ENCODE measurements at places on chromosomes 2 and 18.
A peak's percentile ranks its signal among the peaks of the same experiment; 100 is the strongest.

- no peak for DNase-seq
Measured at GRCh38 chr18:47726550-47726949, 203.9 kb downstream of the SMAD2 start.

DNA sequence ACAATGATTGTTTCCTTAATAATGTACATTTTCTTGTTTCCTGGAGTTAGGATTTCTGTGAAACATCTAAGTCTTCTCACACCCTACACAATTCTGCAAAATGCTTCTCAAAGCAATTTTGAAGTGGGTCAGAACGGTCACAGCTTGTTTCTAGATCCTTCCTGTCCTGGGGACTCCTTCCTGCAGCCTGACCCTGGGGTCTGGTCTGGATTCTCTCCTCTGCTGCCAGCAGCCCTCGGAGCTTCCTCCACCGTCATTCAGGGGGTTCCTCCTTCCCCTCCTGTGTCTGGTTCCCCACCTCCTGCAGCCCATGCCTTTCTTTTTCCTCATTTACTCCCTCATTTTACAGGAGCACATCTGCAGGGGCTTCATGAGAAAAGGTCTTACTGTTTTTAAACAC lies 322.1 kb downstream of the AGPS start:
- no peak for DNase-seq

DNA sequence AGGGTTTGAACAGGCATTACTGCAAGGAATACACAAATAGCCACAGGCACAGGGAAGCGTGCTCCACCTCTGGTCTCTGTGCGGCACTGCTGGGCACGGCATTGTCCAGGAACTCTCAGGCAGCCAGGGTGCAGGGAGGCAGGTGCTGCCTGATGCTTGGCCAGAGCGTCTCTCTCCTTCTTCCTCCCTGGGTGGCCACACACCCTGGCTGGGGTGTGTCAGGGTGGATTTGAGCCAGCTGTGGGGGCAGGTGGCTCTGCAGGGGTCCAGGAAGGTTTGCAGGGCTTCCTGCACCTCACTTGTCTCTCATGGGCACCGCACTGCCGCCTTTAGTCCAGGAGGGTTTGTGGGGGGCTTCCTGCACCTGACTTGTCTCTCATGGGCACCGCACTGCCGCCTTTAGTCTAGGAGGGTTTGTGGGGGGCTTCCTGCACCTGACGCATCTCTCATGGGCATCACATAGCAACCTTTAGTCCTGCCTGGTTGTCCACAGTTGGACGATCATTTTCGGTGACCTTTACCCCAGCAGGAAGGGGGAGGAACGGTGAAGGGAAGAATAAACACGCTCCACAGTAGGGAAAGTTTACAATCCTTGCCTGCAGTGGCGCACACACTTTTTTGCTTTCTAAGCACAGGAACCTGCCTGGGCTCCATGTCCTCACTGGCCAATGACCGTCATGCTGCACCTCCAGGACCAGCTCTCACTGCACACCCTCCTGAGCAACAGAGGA lies 332.9 kb downstream of the EIPR1 start:
- no peak for DNase-seq

- no peak for DNase-seq
Measured at GRCh38 chr18:49734836-49735235, 78.5 kb downstream of the ACAA2 start.

DNA sequence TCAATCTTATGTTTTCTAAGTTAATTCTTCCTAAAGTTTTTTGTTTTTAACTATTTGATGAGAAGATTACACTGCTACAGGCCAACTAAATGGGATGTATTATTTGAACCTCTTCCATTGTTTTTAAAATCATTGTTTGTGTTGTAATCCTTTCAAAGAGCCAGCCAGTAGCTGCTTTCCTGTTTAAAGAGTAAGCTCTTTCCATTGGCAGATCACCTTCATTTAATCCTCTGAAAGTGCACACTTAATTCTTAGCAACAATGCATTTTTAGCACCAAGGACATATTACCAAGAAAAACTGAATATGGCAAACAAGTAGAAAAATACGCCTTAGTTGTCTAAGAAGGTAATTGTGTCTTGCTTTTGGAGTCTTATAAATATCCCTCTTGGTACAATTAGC lies 54.0 kb downstream of the MEIS1 start:
- no peak for DNase-seq

- DNase-seq, result no peak
Measured at GRCh38 chr2:8629402-8629801, 52.5 kb upstream of the ID2 start.

DNA sequence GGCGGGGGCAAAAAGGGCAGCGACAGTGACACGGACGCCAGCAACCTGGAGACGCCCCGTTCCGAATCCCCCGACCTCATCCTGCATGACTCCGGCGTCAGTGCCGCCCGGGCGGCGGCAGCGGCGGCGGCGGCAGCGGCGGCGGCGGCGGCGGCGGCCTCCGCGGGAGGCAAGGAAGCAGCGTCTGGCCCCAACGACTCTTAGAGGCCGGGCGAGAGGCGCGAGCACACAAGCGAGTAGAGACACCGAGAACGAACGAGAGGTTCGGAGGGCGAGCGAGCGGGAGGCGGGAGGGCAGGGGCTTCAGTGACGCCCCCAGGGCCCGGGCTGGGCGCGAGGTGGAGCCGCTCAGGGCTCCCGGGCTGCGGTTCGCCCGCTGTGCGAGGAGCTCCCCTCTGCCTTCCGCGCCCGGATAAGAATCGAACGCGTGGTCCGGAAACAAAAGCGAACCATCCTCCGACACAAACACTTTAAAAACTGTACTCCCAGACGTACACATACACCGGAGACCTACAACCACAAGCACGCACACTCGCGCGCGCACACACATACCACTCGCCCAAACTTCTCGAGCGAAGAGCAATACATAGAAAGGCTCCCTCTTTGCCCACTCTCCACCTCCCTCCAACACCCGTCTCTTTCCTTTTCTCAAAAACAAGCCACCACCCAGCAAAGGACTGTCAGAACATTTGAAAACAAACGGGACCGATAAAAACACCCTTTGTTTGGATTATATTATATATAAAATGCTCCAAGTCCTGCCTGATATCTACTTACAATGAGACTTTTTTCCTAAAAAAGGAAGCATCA lies 2.8 kb downstream of the SP9 start:
- no peak for DNase-seq

DNA sequence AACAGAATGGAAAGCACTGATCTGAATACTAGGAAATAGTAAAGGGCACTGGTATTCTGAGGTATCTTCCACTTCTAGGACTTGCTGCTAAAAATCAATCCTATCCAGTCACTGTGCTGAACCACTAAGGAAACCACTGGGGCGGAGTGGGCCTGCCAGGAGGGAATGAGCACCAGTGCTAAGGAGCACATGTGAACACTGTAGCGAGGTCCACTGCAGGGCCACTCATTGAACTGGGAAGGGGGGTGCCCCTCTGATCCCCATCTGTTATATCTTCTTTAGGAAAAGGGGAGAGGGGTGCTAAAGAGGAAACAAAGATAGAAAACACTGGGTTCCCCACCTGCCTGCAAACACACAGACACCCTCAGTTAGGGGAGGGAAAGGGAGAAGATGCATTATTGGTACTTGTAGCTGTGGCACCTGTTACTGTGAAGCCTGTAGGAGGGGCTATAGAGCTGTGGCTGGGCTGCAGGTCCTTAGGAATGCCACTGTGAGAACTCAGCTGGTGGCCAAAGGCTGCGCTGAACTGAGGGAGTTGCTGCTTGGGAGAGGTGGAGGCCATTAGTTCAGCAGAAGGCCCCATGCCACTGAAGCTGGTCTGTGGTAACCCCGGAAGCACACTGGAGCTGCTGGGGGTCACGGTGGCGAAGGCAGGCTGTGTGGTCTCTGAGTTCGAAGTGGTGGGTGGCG lies 81.8 kb downstream of the INO80D start:
- DNase-seq, result no peak

GRCh38 chr2:61214171-61214570 lies 52.2 kb downstream of the C2orf74 start:
- DNase-seq, result no peak

- DNase-seq, result no peak
Measured at GRCh38 chr2:72973566-72974435, 56.5 kb downstream of the EMX1 start.

- peak; percentile 44 for DNase-seq
Measured at GRCh38 chr2:5798084-5798483, 105.9 kb downstream of the SOX11 start.

DNA sequence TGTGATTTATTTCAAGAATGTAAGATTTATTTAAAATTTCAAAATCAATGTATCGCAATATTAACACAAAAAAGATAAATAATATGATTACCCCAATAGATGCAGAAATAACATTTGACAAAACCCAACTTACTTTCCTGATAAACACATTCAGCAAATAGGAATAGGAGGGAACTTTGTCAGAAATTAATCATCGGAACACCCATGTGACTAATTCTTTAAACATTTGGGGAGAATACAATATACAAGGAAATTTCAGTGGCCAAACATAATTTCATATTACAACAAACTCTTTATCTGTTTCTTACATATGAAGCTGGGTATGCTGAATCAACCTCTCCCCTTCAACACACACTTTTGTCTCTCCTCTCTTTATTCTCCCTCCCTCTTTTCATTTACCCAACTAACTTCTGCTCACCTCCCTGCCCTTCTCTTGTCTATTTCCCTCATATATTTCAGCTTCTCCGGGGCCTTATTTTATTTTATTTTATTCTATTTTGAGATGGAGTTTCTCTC lies 309.6 kb upstream of the CNTNAP5 start:
- no peak for DNase-seq

DNA sequence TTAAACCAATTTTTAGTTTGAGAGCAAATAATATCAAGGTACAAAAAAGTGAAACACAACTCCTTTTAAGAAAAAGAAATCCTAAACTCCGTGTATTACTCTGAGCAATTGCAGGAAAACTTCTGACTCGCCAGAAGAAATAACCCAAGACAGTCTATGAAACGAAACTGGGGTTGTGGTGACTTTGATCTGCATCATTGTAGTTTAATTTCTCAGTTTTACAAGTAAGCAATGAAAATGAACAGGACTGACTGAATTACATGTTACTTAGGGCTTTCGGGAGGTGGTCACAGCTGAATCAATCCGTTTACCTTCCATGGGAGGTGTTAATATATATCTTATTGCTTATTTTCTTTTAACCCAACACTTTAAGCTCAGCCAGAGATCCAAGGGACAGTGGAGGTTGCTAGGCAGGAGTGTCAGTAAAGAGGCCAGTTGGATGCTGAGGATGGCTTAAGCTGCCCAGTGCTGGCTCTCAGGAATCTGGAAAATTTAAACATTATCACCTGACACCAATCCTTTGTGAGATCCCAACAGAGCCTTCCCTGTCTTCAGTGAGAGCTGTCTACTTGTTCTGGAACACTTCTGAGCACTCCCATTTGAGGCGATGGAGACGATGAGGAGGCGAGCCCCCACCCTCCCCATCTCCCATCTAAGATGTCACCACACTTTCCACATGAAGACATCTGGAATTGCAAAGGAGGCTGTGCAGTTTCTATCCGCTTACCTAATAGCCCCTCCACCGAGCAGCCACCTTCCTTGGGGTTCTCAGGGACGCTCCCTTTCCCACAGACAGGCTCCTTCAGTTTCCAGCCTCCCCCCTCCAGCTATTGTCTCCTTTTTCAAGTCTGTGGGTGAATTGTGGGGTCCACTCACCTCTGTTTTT lies 3.6 kb upstream of the RAB31 start:
- DNase-seq, result no peak

DNA sequence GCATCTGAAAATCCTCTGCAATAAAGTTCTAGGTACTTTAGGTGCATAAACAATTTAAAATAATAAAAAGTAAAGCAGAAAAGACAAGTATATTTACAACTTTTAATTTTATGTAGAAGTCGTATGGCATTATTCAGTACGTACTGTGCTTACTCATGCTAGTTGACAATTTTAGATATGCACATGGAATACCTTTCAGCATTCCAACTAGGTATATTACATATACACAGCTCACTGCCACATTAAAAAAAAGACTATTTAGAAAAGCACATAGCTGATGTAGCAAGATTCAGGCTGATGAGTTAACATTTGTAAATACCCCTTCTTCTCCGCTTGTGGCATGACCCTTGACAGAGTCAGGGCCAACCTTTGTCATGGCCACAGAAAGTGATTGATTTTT lies 171.2 kb downstream of the FBXO15 start:
- no peak for DNase-seq

GRCh38 chr2:240953426-240954410 lies 44.7 kb upstream of the SNED1 start:
- DNase-seq, result no peak

DNA sequence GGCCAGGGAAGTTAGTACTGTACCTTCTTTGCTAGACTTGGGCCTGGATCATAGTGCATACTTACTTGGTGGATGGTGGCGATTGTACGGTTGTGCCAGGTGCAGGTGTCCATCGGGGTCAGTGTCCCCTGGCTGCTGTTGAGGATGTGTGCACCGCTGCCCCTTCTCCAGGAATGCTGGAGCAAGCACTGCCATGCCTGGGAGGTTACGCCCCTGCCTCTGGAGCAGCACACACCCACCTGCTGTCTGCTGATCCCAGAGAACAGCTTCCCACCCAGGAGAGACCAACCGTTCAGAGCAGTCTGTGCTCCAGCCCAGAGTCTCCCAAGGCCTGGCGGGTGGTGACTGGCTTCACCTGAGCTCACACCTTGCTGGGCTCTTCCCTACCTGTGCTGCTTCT lies 286.8 kb upstream of the HS6ST1 start:
- no peak for DNase-seq

- no peak for DNase-seq
Measured at GRCh38 chr18:42534313-42534712, 579.3 kb downstream of the PIK3C3 start.

DNA sequence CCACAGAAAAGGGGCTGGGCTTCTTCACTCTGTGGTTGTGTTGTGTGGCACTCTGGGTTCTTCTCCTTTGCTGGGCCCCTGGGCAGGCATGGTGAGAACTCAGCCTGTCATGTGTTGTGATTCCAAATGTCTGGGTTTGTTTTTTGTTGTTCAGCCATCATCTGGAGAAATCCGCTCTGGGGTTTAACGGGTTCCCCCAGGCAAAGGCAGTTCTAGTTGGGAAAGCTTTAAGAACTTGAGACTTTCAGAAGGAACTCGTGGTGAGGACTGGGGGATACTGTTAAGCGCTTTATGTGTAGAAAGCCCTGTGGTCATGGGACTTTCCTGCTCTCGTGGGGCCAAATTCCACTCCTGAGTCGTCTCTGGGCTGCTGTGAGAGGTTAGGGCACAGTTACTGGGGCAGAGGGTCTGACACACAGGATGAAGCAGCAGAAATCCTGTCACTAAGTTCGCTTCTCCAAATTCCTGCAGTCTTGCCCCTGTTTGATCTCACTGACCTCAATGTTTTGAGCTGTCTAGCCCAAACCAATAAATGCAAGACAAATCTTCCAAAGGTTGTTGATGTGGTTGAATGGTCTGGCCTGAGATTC lies 87.7 kb downstream of the RAPGEF4 start:
- no peak for DNase-seq

Data from fibroblast of skin of left quadriceps (primary cell).